ENCODE measurements at places on chromosomes 11 and 22.

GRCh38 chr11:67463186-67463585, 5.9 kb downstream of the TMEM134 start:
- DNase-seq = no peak

DNA sequence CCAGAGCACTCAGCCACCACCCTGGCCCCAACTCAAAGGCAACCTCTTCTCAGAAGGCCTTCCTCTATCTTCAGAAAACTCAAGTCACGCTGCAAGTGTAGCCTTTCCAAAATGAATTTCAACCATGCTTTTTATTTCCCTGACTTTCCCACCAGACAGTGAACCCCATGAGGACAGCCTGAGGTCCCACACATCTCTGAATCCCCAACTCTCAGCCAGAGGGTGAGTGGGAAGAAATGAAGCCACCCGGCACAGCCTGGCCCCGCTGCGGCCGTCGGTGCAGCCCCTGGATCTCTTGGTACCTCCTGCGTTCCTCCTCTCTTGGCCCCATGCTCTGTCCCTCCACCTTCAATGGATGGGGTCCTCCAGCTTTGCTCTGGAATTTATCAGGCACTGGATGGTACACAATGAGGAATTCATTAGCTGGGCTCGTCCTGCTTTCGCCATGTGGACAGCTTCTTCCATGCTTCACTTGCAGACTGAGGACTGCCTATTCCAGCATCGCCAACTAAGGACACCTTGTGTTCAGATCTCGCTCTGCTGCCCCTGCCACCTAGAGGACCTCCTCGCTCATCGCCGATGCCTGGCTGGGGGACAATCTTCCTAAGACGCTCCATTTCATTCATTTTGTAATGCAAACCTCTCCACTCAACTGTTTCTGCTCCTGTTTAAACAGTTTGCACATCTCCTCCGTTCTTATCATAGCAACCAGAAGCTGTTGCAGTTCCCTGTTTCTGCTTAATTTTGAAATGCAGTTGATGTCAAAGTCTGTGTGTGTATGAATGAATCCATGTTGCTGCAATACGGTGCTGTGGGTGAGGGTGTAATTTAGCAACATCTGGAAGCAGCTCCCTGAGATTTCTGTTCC, 672.1 kb downstream of the TBC1D22A start:
- no peak for DNase-seq

GRCh38 chr11:94882931-94883330, 90.4 kb downstream of the CWC15 start:
- peak; percentile 4 for DNase-seq

GRCh38 chr22:19106886-19107729, 15.1 kb downstream of the DGCR2 start:
- no peak for DNase-seq

DNA sequence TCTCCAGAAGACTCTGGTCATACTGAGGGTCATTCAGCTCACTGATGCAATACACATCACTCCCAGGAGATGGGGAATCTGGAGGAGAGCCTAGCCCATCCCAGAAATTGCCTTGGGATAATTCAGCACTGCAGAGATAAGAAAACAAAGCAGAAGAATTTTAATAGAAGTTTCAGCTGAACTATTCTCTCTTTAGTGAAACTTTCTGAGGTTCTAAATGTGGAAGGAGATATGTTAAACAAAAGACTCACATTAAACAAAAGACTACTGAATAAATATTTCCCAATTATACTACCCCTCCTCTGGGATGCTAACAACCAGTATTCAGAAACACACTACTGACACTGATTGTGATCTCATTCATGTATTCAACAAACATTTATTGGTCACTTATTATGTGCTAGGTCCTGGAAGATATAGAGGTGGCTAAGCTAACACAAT, 47.8 kb downstream of the C2CD3 start:
- DNase-seq = no peak

GRCh38 chr11:1119604-1120146, 38.1 kb upstream of the MUC5AC start:
- DNase-seq = no peak

GRCh38 chr22:21672107-21672629, 6.4 kb downstream of the PPIL2 start:
- no peak for DNase-seq

GRCh38 chr22:28465841-28466240, 213.8 kb downstream of the TTC28 start:
- no peak for DNase-seq

DNA sequence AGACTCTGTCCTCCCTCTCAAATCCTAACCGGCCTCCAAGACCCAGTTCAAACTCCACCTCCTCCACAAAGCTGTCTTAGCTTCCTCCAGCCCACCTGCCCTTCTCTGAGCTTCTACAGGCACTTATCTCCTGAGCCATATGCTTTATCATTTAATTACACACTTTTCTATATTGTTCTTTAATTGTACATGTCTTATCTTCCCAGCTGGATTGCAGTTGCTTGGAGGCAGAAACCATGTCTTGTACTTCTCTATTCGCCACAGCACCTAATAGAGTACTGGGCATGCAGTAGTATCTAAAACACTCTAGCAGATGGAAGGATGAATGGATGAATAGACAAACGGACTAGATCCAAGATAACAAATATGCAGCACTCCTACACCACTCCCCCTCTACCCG, 11.3 kb downstream of the TRIM29 start:
- no peak for DNase-seq

DNA sequence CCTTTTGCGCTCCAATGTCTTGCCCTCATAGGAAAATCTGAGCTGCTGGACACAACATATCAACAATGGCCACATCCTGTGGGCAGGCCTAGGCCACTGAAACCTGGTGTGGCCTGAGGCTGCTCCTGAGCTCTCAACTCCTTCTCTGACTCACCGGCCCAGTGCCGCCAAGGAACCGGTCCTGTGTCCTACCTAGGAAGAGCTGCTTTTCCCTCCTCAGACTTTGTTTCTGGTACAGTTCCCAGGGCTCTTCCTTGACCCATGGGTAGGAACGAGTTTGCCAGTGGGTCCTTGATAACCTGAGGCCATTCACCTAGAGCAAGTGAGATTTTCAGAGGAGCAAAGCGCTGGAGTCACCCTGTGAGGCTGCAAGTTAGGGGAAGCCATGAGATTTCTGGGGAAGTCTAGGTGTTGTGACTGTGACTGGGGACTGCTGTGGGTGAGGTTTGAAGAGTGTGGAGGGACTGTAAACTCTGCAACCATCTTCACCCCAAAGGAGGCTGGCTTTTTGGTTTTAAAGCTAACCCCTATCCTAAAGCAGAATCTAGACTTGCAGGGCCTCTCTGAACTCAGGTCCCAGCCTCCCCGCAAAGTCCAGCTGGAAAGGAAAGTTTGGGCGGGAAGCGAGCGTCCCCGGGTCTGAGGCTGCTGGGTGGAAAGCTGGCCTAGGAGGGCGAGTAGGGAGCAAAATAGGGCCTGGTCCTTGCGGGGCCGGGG, 12.0 kb upstream of the PAX6 start:
- no peak for DNase-seq

GRCh38 chr11:369336-370018, at the start of gene B4GALNT4:
Gene B4GALNT4 (plus strand): TSS chr11:369499. CDS start chr11:369804, 305 bp downstream.
- DNase-seq = peak; percentile 80

GRCh38 chr22:45970705-45971407, 6.1 kb downstream of the WNT7B start:
- peak; percentile 57 for DNase-seq

- no peak for DNase-seq
These were observed 38.7 kb downstream of the TMEM45B start for GRCh38 chr11:129854232-129854805.

- DNase-seq = peak; percentile 40
These were observed 442 bp downstream of the COPB1 start for GRCh38 chr11:14499178-14499559.

GRCh38 chr22:26487996-26488395, 4.3 kb downstream of the SRRD start:
- DNase-seq = no peak

- DNase-seq = no peak
These were observed 20.3 kb downstream of the BMAL1 start for GRCh38 chr11:13297917-13298356.

- no peak for DNase-seq
These were observed 42.1 kb downstream of the PAX6 start for GRCh38 chr11:31768749-31769640.

- DNase-seq = no peak
These were observed 703.7 kb downstream of the DLG2 start for GRCh38 chr11:84923489-84923888.

GRCh38 chr22:43126501-43127165, 16.1 kb downstream of the BIK start:
- peak; percentile 91 for DNase-seq

- DNase-seq = no peak
These were observed 59.8 kb downstream of the WNT7B start for GRCh38 chr22:45917146-45917545.
